NCI-H510A treated with DMSO at 0.1 percent for 48 hours (cell line): ENCODE measurements at places on chromosomes 11 and 22.

- peak; percentile 79 for DNase-seq
These were observed 43.2 kb downstream of the MACROD1 start for GRCh38 chr11:64122411-64123410.

DNA sequence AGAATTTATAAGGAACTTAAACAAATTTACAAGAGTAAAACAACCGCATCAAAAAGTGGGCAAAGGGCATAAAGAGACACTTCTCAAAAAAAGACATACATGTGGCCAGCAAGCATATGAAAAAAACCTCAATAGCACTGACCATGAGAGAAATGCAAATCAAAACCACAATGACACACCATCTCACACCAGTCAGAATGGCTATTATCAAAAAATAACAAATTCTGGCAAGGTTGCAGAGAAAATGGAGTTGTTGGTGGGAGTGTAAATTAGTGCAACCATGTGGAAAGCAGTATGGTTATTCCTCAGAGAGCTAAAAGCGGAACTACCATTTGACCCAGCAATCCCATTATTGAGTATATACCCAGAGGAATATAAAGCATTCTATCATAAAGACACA, 866.8 kb upstream of the TENM4 start:
- no peak for DNase-seq

DNA sequence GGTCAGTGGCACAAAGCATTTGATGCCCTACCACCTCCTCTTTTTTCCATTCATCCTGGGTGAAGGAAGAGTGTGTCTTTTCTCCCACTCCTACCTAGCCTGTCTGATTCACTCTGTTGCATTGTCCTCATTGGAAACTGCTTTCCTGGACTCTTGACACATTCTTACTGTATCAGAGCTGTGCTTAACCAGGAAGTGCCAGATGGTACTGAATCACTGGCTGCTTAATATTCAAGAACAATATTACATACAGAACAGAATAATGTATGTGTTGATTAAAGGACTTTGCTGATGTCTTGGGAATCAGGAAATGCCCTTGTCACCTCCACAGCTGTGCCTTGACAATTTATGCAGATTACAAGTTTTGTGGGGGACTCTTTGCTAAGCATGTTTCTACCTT, 44.4 kb downstream of the SVIP start:
- DNase-seq, result no peak

DNA sequence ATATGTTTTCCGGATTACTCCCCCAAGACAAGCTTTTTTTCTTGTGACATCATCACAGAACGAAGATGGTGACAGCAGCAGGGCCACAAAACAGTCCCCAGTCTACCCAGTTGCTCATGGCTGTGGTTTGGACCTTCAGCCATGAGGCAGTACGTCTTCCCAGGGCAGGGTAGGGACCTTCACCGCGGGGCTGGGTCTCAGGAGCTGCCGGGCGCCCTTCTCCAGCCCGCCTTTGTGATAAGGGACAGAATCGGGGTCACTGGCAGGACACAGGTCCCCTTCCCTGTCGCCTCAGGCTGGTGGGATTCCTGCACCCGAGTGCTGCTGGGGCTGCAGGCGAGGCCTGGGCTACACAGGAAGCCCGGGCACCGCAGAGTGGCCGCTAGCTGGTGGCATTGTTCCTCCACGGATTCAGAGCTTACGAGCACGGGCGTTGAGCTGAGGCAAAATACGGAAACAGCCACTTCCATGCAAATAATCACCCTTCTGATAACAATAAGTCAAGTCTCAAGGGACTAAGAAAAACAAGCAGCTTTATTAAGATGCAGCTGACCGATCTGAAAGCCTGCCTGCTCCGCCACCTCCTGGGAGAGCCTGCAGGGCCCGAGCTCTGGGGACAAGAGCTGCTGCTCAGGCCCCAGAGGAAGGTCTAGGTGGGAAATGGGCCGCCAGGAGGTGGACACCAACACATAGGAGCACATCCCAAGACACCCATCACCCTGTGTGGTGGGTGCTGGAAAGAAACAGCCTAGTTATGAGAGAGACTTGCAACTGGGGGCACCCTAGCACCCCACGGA, 12.3 kb downstream of the TBX1 start:
- no peak for DNase-seq

DNA sequence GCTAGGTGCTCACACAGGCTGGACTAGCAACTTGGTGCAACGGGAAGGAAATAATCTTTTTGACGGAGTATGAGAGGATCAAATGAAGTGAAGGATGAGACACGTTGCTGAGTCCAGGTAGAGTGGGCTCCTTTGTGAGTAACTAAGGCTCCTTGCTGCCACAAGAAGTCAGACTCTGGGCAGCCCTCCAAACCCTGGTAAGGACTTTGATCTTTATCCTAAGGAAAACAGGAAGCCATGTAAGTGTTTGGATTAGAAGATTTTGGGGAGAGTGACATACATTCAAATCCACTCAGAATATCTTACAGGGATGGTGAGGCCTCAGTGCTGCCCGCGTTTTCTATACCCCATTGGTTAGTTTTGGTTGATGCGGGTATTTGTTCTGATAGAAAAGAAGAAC, 155.9 kb upstream of the RAG2 start:
- DNase-seq, result no peak
